CD4-positive, alpha-beta T cell treated with Interleukin-15 for 1 hour (primary cell): ENCODE measurements at places on chromosomes 3 and 15.

- no peak for DNase-seq
Measured at GRCh38 chr3:125075738-125076137, 19.9 kb upstream of the HEG1 start.

DNA sequence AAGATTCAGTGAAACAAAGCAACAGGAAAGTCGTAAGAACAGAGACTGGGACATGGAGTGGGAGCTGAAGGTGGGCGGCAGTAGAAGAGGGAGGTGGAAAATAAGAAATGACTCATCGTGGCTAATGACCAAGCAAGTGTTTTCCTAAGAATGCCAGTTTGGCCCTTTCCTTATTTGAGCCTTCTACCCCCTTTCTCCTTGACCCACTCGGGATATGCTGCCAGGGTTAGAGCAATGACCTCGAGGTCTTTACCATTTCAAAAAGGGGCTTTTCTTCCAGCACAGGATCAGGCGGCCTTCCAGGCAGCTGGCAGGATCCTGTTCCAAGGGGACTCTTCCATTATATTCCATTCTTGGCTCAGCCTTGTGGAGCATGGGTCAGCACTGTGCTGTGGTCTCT lies 241.1 kb downstream of the RYR3 start:
- no peak for DNase-seq

GRCh38 chr3:193574488-193575070 lies 18.4 kb upstream of the OPA1 start:
- DNase-seq, result no peak

- DNase-seq, result peak; percentile 95
Measured at GRCh38 chr3:196568246-196569002, at the start of the genes FBXO45 and WDR53. Gene FBXO45 (plus strand): TSS chr3:196568660. CDS start chr3:196568985, 325 bp downstream. Gene WDR53 (minus strand): TSS chr3:196568554. CDS start chr3:196561475, 7,079 bp downstream.

DNA sequence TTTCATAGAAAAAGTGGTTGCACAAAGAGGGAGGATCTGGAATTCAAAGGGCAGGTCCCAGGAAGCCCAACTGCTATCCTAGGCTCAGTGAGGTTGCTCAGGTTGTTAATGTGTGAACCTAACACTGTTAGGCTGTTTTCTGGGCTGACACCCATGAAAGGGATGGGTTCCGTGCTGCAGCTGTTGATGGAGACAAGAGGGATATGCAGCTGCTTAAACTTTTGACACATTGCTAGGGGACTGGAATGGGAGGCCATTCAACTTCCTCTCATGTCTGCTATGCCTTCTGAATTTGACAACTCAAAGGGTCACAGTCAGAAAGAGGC lies 198.0 kb upstream of the NR2E3 start:
- no peak for DNase-seq
